ENCODE measurements at places on chromosomes 5 and 9.

GRCh38 chr5:9621379-9621903, 8.7 kb downstream of the TAS2R1 start:
- DNase-seq: no peak

GRCh38 chr5:87853541-87853940, 415.1 kb downstream of the TMEM161B start:
- DNase-seq: no peak

DNA sequence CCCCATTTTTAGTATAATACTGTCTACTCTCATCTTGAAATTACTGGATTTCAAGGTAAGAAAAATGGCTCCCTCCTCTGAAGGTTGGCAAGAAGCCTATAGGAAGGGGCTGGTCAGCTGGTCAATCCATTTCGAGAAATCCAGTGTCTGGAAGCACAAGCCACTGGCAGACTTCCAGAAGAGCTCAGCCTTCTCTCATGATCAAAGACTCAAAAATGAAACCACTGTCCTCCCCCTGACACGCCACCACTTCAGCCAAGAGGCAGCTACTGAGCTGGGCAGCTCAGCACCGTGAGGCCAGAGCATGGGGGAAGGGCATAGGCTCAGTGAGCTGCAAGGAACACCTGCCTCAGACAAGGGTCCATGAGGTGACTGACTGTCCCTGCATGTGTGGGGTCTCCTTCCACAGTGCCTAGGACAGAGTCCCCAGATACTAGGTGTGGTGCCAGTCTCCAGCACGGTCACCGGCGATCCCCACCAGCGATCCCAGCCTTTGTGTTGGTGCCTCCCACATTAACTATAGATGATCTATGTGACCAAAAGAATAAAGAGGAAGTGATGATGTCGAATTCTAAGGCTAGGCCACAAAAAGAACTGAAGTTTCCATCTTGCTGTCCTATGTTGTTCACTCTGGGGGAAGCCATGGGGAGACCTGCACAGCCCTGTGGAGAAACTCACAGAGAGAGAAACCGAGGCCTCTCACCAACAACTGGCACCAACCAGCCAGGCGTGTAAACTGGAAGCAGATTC, 100.1 kb upstream of the LRRTM2 start:
- DNase-seq: no peak

DNA sequence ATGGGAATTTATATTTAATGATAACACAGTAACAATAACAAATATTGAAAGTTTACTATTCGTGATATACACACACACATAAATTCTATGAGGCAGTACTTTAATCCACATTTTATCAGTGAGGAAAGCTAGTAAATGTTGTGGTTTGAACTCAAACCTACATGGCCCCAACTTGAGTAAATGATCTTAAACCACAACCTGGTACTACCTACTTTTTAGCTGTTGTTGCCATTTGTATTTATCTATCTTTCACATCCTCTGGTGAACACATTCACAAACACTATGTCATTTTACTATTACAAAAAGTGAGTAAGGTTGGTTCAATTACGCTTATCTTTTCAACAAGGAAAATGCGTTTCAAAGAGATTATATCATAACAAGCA, 186.1 kb downstream of the SMC2 start:
- no peak for DNase-seq

DNA sequence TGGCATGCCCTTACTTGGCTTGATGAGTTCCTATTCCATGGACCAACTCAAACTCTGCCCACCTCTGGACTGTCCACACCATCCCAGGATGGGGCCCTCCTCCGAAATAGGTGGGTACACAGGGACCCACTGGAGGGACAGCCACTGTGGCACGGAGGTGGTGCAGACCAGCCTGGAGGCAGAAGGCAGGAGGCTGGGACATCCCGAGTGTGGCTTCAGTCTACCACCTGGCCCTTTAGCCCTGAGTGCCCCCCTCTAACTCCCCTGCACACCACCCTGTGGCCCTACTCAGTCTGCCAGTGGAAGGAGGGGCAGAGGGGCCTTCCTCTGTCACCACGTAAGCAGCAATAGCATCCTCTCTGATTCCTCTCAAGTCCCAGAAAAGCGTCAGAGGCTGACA, 3.7 kb downstream of the IL3 start:
- no peak for DNase-seq

- DNase-seq: no peak
Measured at GRCh38 chr9:35002623-35003022, 13.1 kb downstream of the DNAJB5 start.

- no peak for DNase-seq
Measured at GRCh38 chr5:120499876-120500563, 35.9 kb downstream of the PRR16 start.

Data from CD4-positive, alpha-beta T cell treated with Interleukin-15 for 1 hour (primary cell).